Astrocyte (in vitro differentiated cells and primary cell): ENCODE measurements at places on chromosomes 16 and 17.

GRCh38 chr17:18259621-18260331, 686 bp upstream of the MIEF2 start:
- peak; percentile 36 for DNase-seq

GRCh38 chr17:36705874-36706731, 104.7 kb downstream of the MRM1 start:
- DNase-seq: peak; percentile 7

DNA sequence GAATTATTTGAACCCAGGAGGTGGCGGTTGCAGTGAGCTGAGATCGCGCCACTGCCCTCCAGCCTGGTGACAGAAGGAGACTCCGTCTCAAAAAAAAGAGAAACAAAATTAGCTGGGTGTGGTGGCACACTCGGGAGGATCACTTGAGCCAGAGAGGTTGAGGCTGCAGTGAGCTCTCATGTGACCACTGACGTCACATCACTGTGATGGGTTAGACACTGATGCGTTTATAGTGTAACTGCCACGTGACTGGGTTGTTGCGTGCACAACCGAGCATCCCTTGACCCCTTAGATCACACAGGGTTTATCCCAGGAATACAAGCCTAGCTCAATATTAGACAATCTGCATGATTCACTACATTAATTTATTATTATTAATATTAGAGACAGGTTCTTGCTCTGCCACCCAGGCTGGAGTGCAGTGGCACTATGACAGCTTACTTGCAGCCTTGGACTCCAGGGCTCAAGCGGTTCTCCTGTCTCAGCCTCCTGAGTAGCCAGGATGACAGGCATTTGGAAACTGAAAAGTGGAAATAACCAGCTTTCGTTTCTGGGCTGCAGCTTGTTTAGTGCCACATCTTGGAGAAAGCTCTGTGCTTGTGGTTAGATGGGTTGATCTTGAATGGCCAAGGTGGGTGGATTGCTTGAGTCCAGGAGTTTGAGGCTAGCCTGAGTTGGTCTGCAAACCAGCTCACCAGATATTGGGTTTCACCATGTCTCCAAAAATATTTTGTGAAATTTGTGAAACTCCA, 26.4 kb upstream of the ABR start:
- DNase-seq: no peak

- DNase-seq: no peak
Observed at GRCh38 chr17:81113158-81113724, 52.1 kb upstream of the PVALEF start.

DNA sequence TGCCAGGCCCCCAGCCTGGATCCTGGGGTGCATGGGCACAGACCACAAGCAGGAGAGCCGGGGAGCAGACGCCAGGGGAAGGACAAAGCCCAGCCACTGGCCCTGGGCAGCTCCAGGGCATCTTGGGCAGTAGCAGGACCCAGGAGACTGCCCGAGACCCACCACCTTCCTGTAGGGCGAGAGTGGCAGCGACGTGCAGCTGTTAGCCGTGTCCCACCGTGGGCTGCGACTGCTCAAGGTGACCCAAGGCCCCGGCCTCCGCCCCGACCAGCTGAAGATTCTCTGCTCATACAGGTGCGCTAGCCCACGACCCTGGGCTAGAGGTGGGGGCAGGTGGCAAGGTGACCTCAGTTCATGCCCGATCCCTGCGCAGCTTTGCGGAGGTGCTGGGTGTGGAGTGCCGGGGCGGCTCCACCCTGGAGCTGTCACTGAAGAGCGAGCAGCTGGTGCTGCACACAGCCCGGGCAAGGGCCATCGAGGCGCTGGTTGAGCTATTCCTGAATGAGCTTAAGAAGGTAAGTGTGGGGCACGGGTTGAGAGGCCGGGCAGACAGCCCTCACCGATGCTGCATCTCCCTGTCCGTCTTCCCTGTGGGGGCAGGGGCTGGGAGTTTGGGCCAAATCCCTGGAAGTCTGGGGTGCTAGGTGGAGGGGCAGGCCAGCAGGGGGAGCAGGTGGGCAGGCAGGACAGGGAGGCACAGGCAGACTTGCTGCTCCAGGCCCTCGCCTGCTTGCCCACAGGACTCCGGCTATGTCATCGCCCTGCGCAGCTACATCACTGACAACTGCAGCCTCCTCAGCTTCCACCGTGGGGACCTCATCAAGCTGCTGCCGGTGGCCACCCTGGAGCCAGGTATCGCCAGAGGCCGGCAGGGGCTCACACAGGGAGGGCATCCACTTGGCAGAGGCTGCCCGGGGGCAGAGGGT, 13.5 kb upstream of the SMIM5 start:
- peak; percentile 22 for DNase-seq

- no peak for DNase-seq
Observed at GRCh38 chr16:52117171-52117570, 429.8 kb downstream of the TOX3 start.

GRCh38 chr16:84391151-84392030, 23.1 kb downstream of the ATP2C2 start:
- DNase-seq: peak; percentile 15

GRCh38 chr16:86929057-86929871, 350.9 kb downstream of the FOXL1 start:
- peak; percentile 97 for DNase-seq

- DNase-seq: no peak
Observed at GRCh38 chr17:5254414-5254813, 19.8 kb upstream of the SCIMP start.

GRCh38 chr17:50344731-50345365, 1.1 kb upstream of the XYLT2 start:
- DNase-seq: no peak

GRCh38 chr17:65601145-65601544, 39.7 kb upstream of the AXIN2 start:
- DNase-seq: no peak

DNA sequence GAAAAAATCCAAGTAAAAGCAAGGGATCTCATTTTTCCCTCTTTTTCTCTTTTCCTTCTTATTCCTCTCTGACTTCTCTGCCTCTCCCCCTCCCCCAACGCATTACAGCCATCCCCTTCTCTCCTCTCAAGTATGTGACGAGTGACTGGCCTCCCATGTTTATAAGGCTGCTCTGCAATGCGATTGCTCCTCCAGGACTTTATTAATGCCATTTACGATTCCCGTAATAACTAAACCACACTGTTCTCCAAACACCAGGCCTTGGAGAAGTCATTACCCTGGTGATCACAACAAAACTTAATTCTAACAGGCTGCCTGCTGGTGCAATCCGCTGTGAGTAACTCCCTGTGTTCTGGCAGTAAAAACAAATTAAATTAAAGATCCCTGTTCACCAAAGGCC, 88.8 kb downstream of the HS3ST3B1 start:
- DNase-seq: no peak

- DNase-seq: no peak
Observed at GRCh38 chr17:1322014-1322428, 42.6 kb downstream of the TRARG1 start.

DNA sequence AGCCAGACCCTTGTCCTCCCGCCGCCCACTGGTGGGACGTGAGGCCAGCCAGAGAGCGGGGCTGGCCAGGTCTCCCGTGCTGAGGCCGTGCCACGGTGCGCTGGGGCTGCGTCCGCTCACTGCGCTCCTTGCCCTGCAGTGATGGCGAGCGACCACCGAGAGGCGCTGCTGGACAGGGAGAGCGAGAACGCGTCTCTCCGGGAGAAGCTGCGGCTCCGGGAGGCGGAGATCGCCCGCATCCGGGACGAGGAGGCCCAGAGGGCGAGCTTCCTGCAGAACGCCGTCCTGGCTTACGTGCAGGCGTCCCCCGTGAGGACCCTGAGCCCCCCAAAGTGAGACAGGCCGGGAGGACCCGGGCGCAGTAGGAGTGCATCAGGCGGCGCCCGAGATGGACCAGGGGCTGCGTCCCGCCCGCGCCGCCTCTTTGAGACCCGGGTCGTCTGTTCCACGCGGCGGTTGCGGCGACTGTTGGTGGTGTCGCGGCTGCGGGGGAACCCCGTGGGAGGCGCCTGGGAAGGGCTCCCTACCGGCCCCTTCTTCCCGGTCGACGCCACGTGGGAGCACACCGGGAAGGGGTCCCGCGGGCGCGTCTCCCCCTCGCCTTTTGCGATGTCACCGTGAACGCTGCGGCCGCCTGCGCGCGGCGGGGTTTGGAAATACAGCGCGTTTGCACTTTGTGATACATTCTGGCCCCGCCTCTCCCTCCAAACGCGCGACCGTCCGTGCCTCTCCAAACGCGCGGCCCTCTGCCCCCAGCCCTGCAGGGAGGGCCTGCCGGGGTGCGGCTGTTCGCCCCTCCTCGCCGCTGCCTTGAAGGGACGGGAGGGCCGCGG, 792 bp upstream of the RAC3 start:
- DNase-seq: peak; percentile 57

DNA sequence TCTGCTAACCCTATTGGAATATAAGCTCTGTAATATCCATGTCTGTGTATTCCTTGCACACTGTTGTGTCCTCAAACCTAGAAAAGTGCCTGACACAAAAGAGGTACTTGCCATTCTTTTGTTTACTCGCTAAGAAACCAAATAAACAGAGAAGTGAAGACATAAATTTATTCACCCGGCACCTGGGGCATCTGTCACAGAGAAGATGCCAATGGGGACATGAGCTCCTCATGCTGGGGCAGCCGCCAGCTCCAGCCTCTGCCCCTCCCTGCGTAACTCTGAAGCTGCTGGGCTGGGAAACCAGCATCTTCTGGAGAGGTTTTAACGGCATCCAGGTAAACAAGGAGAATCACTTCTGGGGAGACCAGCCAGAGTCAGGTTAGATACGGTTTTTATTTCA, 15.1 kb upstream of the CDRT4 start:
- DNase-seq: no peak

DNA sequence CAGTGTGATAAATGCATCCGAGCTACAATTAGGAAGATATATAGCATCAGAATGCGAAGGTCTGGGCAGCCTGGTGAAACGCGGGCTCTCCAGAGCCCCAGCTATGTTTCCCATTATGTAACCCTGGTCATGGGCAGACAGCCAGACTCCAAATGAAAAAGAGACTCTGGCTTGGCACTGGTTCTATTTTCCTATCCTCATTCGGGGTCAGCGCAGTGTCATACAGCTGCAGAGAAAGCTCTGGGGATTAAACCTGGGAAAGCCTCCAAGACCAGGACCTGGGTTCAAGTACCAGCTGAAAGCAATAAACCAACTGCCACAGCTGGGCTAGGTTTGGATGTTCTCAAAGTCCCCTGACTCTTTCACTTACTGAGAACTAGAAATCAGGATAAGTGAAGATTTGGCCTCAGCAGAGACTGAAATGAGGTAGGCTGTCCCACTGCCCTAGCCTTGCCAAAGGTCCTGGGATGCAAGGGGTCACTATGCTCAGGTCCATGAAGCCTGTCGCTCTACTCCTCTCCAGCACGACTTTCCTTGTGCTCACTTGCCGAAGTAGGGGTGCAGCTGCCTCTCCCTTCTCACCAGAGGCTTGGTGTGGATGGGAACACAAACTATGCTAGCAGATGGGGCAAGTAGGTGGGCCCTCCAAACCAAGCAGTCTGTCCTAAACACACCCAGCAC, 123.8 kb downstream of the SMG6 start:
- peak; percentile 95 for DNase-seq
